Stimulated activated CD4-positive, alpha-beta T cell treated with anti-CD3 and anti-CD28 coated beads, TNF-alpha, amount 100 ng/mL, for 4 hours (primary cell): ENCODE measurements at places on chromosomes 3 and 15.

GRCh38 chr3:188194332-188194731 lies 40.4 kb downstream of the LPP start:
- no peak for DNase-seq

- no peak for DNase-seq
Observed at GRCh38 chr3:97765336-97765735, 778 bp downstream of the ARL6 start.

DNA sequence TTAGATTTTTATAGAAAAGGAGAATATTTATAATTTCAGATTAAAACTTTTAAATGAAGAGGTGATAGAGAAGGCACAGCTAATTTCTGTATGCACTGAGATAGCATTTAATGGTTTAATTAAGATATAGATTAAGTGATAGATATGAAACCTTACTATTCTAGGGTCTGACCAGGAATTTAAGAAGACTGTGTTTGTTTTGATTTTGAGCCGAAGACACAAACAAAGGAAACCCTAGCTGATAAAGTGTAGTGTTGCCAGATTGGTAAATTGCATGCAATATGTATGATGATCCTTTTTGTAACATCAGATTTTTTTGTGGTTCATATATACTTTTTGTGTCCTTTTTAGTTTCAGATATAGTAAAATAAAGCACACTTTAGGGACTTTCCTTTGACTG lies 141.8 kb downstream of the ZPLD1 start:
- no peak for DNase-seq

GRCh38 chr3:12027184-12027846 lies 23.1 kb downstream of the SYN2 start:
- DNase-seq: no peak

GRCh38 chr3:85570819-85571218 lies 612.0 kb downstream of the CADM2 start:
- no peak for DNase-seq

- DNase-seq: no peak
Observed at GRCh38 chr15:83102346-83102745, 5.1 kb upstream of the TM6SF1 start.

DNA sequence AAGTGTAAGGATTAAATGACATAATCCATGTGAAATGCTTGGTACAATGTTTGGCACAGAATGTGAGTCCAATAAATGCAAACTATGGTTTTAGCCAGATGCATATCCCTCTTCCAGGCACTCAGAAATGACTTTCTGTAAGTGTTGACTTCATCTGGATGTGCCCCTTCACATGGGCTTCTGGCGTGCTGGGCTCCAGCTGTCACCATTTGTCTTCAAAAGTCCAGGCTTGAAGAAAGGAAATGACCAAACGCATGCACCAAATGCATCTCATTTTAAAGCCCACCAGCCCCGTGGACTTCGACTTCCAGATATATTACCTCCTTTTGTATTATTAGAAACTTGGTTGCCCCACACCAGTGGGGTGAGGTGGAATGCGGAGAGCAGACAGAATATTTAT lies 23.7 kb downstream of the CRYGS start:
- DNase-seq: no peak

GRCh38 chr15:79824136-79824701 lies 72.6 kb downstream of the MTHFS start:
- no peak for DNase-seq

- no peak for DNase-seq
Observed at GRCh38 chr3:40720341-40720740, 195.6 kb downstream of the ZNF621 start.

GRCh38 chr3:111521891-111522290 lies 20.1 kb upstream of the CD96 start:
- no peak for DNase-seq

- DNase-seq: no peak
Observed at GRCh38 chr3:134900482-134900881, 105.4 kb downstream of the EPHB1 start.

DNA sequence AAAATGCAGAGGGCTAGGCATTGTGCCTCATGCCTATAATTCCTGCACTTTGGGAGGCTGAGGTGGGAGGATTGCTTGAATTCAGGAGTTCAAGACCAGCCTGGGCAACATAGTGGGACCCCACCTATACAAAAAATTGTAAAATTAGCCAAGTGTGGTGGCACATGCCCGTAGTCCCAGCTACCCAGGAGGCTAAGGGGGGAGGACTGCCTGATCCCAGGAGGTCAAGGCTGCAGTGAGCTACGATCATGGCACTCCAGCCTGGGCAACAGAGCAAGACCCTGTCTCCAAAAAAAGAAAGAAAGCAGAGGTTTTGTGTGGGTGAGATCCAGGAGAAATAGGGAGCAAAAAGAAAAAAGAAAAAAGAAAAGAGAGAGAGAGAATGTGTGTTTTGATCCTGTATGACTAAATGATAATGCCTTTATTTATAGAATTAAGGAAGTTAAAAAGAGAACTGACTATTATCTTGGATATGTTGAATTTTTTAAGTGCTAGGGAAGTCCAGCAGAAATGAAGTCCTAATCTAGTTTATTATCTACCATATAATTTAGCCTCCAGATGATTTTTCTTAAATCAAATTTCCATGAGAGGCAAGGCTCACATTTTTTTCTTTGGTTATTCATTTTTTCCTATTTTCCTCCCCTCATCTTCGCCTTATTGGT lies 4.8 kb downstream of the TTBK2 start:
- DNase-seq: no peak

DNA sequence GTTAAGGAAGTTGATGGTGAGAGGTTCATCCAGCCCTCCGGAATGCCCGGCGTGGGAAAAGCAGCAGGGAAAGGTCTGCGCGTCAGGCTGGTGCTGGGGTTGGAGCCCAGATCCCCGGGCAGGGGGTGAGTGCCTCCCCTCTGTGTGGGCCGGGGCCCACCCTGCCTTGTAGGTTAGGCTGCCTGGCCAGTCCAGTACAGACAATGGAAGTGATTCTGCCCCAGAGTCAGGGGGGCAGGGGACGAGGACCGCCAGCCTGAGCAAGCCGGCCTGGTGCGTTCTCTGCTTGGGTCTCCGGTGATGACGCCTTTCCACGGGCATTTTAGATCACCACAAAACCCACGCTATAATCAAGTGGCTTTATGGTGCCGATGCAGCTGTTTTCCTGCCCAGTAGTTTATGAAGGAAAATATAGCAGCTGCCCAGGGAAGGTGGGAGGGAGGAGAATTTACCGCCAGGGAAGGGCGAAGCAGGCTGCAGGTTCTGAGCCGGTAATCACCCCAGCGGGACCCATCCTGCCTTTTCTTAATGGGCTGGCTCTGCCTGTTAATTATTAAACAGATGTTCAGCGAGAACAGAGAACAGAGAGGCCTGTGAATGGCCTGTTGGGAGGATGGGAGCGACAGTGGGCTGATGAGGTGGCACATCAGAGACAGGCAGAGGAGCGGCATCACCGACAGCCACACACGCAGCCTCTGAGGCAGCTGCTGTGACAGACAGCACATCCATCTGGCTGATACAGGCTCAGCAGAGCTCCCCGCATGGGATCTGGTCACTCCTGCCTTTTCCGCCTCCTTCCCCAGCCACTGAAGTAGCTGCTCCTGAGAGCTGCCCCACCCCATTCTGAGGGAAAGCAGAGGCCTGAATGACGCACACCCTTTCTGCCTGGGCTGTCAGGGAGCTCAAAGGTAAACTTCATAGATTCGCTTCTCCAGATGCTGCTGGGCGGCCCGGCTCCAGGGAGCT lies 35.2 kb downstream of the BDH1 start:
- no peak for DNase-seq

DNA sequence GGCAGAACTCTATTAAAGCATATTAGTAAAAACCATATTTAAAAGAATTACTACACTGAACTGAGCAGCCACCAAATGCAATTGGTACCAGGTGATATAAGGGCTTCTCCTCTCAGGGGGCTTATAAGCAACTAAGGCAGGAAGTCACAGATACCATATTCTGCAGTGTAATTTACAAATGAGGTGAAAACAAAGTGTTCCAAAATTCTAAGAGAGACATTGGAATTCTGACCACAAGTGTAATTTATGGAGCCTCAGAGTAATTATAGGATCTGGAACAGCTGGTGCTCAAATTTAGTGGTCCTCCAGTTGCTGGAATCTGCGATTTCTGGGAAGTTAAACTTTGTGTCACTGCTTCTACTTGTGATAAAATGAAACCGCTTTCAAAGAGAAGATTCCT lies 3.1 kb upstream of the NR1I2 start:
- no peak for DNase-seq

- DNase-seq: no peak
Observed at GRCh38 chr15:74239051-74239705, 3.1 kb downstream of the CCDC33 start.

DNA sequence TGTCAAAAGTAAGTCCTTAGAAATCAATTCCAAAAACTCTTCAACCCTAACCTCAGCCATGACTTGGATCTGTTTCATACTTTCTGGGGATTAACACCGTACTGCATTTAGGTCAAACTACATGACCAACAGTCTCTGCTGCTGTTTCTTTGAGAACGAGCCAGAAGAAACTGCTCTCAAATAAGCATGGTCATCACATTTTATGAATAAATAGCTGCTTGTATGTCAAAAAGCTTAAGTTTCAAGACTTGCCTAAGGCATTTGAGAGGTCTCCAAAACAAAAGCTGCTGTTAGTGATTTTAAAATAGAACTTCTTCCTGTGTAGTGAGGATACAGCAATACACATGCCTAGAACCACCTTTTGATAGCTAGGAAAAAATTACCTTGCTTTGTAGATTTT lies 166.3 kb upstream of the CHRM5 start:
- DNase-seq: no peak

- DNase-seq: no peak
Observed at GRCh38 chr3:118932822-118933558, 101.7 kb downstream of the IGSF11 start.
